ENCODE measurements at places on chromosomes 13 and 19. TPM values are rescaled to one million over a fixed set of nuclear protein-coding genes. Genes with fewer than 3 reads are reported as not detected.

DNA sequence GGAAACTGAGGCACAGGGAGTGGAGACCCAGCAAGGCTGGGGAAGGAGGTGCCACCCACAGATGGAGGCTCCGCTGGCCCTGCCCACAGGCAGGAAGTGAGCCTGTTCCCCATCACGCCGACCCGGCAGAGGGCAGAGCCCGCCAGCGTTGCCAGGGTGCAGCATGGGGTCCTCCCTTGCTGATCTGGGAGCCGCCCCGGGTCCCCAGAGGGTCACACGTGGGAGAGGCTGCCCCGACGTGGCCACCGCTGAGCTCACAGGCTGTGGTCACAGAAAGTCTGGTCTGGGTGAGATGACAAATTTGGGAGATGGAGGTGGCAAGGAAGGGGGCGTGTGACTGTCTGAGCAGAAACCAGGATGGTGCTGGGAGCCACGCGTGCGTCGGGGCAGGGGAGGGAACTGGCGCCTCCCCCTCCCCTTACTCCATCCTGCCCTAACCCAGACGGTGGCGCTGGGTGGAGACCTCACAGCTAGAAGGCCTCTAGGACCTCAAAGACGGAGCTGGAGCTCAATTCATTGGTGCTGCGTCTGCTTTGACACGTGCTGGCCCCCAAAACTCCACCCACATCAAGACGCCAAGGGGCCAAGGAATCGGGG lies 7.7 kb downstream of the MEX3D start:
- no peak for DNase-seq

- no peak for DNase-seq
Measured at GRCh38 chr13:60112771-60113170, 51.0 kb downstream of the DIAPH3 start.

LYL1 gene
- total RNA-seq: 2.6 TPM

DNA sequence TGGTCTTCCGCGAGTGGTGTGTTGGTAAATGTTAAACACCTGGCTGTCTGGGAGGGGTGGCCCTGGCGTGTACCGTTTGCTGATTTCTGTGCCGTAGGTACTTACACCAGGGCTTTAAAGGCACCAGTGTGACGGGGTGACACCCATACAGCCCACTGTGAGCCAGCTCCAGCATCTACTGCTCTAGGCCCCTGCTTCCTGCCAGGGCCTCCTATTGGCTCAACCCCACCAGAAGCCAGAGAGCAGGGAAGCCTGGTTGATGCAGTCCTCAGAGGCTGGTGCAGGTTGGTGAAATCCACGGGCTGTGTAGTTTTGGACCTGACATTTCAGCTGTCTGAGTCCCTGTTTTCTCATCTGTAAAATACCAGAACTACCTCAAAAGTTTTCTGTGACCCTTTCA lies 30.4 kb downstream of the ARHGEF7 start:
- no peak for DNase-seq

DNA sequence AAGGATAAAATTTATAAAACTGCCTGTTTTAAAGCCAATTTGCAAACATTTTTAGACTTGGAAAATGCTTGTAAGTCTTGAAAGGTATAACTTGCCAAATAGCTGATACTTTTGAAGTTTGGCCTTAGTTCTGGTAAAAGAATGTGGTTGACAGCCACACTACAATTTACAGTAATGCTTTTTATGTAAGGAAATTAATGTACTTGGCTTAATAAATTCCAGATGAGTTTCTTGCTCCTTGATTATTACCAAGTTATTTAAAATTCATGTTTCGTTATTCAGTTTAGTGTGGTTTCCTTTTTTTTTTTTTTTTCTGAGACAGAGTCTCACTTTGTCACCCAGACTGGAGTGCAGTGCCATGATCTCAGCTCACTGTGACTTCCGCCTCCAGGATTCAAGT lies 14.9 kb downstream of the LMO7 start:
- DNase-seq: no peak

PSG1 gene
- not detected for total RNA-seq

DNA sequence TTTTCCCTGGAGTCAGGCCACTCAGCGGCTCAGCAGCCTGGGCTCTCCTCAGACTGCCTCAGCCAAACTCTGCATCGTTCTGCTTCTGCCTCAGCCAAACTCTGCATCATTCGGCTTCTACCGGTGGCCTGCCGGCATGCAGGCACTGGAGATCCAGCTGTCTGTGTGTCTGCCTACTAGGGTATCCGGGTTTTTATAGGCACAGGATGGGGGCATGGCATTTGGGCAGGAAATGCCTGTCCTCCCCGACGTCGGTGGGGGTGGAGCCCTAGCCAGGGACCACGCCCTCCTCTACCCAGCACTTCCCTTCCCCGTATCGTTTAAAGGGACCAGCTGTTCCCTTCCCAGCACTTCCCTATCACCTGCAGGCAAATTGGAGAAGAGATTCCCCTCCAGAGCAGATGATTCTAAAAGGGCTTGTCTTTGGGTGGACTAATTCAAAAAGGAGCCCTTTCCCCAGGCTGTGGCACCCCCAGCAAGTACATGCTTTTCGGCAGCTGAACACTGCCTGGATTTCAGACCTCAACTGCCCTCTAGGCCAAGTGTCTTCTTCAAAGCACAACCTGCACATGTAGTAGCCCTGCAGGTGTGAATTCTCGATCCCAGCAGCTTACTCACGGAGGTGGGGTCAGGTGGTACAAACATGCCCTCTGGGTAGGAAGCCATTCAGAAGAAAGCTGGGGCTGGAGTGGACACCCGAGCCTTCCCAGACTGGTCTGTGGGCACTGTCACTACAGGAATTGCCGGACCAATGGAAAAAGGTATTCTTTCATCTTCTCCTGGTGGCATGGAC lies 25.4 kb upstream of the GPR12 start:
- no peak for DNase-seq

CGB8 gene
- 0.34 TPM for total RNA-seq

DNA sequence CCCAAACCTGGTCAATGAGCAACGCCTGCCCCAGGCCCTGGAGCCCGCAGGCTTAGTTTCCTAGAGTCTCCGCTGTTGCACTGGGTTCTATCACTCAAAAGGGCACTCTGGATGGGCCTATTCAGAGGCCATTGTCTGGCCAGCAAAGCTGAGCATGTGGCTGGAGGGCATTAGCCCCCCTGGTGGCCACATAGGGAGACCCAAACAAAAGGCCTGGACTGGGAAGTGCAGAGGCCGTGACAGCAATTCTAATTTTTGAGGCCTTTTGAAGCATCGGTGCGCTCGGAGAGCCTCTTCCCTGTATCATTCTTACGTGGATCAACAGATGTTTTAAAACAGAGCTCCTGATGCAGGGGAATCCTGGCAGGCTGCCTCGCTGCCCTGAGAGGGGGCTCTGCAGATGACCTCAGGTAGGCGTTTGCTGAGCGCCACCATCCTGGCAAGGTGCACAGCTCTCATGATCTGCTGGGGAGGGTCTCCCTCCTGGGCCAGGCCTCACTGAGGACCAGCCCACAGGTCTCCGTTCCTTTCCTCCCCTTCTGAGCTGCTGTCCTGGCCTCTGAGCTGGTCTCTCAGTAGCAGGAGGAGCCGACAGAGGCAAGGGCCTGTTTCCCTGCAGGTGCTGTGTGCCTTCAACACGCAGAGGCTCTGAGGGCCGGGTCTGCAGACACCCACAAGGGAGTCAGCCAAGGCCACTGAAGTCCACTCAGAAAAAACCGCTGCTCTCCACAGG lies 190.5 kb downstream of the URI1 start:
- no peak for DNase-seq

FUT1 gene
- 14.1 TPM for total RNA-seq

DNA sequence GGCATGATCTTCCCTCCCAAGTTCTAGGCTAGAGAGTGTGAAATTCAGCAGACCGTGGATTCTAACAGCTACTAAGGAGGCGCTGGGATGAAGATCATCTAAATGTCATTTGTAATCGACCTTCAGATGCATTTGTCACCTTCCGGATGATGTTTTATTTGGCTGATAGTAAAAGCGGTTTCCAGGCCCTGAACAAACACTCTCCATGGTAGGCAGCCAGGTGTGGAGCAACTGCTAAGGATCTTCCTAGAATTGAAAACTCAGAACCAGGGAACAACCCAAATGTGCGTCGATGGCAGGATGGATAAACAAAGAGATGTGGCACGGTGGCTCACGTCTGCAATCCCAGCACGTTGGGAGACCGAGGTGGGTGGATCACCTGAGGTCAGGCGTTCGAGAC lies 107.2 kb upstream of the CACNA1A start:
- no peak for DNase-seq

GRCh38 chr13:97116754-97117153 lies 105.4 kb upstream of the MBNL2 start:
- no peak for DNase-seq

CYP4F12 gene
- 4.4 TPM for total RNA-seq

DNA sequence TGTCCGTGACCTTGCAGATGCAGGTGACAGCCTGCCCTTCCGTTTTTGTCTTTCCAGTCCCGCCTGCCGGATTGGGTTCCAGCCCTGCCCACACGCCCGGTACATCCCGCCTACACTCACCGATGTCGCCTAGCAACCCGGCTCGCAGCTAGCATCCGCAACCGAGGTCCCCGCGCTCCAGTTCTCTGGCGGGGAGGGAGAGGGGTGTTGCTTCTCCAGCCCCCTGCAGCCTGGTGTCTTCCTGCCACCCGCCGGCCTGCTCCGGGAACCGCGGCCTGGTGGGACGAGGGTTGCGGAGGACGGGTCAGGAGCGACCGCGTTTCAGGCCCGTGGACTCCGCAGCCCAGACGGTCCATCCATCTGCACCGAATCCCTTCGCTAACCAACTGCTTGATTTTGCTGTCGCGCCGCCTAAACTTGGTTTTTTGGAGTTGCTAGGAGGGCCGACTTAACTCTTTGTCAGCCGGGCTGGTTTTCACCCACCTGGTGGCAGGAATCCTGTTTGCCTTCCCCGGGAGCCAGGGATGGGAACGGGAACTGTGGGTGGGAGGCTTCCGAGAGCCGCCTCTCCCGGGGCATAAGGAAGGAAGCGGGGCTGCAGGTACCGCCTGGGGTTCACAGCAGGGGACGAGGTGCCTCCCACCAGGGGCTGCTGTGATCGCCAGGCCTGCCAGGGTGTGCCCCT lies 15.4 kb upstream of the MATK start:
- no peak for DNase-seq

- no peak for DNase-seq
Measured at GRCh38 chr19:13795595-13796300, 505 bp downstream of the ZSWIM4 start.

GRCh38 chr13:58865286-58865685 lies 1233.7 kb downstream of the PCDH17 start:
- DNase-seq: no peak

GRCh38 chr19:2600914-2601870 lies 101.3 kb downstream of the GNG7 start:
- DNase-seq: no peak

KCNN1 gene
- 0.61 TPM for total RNA-seq

DNA sequence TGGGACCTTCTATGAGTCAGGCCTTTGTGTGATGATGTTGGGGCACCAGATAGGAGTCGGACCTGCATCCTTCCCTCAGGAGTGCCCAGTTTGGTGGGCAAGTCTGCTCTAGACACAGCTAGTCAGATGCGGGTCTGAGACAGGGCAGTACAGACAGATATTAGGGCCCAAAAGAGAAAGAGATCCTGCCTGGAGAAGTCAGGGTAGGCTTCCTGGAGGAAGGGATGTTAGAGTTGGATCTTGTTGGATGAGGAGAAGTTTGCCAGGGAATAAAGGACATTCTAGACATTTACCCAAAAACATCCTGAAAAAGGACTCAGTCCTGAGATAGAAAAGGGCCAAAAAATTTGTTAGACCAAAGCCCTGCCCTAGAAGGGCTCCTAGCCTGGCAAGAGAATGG lies 17.2 kb downstream of the VRK3 start:
- DNase-seq: no peak

DNA sequence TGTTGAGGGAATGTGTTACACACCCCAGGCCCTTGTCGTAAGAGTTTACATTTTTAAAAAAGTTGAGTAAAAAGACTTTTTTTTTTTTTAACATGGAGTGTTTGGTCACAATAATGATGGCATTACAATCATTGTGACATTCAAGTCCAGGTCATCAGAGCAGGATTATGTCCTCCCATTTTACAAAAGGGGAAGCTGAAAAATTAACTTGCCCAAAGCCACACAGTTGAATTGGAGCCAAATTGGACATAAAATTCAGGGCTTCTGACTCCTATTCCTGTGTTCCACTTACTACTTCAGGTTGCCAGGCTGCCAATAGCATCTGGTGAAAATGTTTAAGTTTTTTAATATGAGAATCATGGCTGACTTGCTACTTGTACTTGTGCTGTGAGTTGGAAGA lies 49.3 kb downstream of the DLEU7 start:
- no peak for DNase-seq

GRCh38 chr13:41267106-41267505 lies 3.7 kb upstream of the MTRF1 start:
- no peak for DNase-seq

DNA sequence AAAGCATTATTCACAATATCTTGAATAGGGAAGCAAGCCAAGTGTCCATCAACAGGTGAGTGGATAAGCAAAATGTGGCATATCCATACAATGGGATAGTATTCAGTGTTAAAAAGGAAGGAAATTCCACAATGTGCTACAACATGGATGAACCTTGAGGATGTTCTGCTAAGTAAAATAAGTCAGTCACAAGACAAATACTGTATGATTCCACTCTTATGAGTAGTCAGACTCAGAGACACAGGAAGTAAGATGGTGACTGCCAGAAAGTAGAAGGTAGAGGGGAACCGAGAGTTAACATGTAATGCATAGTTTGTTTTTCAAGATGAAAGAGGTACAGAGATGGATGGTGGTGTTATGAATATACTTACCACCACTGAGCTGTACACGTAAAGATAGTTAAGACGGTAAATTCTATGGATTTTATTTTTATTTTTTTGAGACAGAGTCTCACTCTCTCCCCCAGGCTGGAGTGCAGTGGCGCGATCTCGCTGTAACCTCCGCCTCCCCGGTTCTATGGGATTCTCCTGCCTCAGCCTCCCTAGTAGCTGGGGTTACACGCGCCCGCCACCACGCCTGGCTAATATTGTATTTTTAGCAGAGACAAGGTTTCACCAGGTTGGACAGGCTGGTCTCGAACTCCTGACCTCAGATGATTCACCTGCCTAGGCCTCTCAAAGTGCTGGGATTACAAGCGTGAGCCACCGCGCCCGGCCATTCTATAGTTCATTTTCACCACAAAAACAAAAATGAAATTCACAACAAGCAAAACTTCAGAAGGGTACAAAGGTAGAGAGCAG lies 1.0 kb upstream of the CHAMP1 start:
- DNase-seq: no peak

ODAD3 gene
- 0.52 TPM for total RNA-seq

- DNase-seq: no peak
Measured at GRCh38 chr19:49362929-49363267, 682 bp upstream of the TEAD2 start.

MPHOSPH8 gene
- 21.5 TPM for total RNA-seq

SULT2A1 gene
- 0.27 TPM for total RNA-seq

TMC4 gene
- 60.3 TPM for total RNA-seq

DNA sequence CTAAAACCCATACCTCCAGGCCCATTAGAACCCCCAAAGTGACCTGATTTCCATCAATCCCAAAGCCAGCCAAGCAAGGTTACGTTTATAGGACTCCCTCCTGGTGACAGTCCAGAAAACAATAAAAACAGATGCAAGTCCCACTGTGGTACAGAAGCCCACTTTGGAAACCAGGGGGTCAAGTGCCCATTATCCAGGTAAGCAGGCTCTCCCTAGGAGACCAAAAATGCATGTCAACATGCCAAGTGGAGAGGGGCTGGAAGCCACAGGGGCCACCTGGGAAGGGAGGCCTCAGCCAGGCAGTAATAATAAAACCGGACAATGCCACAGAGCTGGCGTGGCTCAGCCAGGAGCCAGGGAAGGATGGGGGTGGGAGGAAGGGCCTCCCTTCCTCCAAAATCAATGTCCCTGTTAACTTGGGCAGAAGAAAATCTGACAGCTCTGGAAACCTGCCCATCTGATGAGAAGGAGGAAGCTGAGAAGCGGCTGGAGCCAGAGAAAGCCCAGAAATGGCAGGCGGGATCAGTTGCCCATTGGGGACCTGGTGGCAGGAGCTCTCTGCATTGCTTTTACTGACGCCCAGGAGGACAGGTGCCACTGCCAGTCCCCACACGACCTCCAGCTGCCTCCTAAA lies 160.4 kb downstream of the ZIC5 start:
- DNase-seq: no peak

All from HCT116 (cell line).